ENCODE measurements at places on chromosomes 7 and 10.
A peak's percentile ranks its signal among the peaks of the same experiment; 100 is the strongest.

DNA sequence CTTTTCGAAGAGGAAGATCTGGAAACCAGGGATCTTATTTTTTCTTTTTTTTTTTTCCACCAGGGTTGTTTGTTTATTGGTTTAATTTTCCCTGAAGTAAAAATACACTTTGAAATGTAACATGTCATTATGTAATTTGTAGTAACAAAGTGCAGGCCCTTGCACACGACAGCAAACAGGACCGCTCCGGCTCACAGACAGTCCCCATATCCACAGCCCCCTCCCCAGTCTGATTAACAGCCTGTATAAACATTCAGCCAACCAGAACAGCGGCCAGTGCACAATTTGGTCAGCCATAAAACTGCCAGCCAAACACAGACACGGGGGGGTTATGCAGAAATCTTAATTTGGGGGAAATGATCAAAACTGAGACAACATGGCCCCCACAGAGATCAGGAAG, 431.6 kb upstream of the NPVF start:
- DNase-seq, result no peak

DNA sequence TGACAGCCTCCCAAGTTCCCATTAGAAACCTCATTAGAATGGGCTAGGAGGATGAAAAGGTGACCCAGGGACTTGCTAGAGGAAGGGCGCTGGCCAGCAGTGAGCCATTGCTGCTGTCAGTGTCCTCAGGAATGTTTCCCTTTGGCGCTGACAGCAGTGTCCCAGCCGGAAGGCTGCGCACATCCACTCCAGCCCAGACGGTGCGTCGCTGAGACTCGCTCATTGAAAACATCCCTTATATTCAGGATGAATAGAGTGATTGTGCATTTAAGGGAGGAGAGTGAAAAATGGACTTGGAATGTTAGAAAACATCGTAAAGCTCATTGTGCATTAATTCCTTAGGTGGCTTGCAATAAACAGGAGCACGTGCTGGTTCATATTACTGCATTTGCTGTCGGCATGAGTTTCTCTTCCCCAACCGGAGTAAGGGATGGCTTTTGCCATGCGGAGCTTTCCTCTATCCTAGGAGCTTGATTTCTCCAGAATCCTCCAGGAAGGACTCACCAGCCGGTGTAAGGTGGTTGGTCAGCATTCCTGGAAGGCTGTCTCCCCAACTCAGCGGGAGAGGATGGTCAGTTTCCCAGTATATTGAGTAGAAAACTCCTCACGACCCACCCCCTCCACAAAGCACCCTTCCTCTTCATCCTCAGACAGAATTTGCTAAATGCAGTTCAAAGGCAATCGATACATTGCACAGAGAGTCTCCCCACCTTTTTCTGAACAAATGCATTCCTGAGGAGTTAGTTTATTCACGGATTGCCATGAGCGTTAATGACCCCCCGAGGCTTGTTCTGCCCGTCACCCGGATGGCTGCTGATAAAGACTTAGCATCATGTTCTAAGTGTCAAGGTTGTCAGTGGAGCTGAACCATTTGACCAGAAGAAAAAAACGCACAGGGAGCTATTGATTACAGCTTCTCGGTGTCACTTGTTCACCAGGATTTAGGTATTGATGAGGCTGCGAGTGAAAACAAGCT, 201.8 kb downstream of the EBF3 start:
- no peak for DNase-seq

DNA sequence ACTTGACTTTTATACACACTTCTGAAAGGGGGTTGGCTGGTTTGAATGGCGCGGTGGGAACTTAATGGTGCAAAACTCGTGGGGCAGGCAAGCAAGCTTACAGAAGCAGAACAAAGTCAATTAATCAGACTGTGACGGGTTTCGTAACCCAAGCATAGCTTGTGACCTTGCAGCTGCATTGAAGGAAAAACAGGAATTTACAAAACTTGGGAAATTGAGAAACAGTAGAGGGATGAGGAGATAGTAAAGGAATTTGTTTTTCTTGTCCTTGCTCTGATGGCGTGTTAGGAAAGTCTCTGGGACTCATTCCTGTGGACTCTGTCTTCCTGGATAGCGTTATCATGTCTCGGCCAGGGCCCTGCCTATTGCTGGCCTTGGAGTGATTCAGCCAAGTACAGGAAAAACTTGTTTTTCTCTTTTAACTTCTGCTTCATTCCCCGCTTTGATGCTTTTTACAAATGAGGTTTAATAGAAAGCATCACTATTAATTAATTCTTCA, 220.0 kb upstream of the KCND2 start:
- no peak for DNase-seq

DNA sequence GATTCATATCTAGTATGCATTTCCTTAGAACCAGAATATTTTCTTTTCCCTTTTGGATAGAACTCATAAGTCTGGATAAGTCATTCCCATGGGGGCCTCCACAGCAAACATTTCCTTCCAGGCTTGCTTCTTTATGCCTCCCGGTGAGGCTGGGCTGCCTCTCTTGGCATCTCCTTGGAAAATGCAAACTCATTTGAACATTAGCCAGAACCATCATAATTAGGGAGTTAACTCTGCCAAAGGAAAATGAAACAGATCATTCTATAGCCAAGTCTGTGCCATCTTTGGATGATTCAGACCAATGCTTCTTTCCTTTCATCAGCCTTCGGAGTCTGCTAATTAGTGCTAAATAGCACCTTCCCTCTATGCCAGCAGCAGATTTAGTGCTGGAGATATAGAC, 81.1 kb downstream of the PLPP4 start:
- no peak for DNase-seq

DNA sequence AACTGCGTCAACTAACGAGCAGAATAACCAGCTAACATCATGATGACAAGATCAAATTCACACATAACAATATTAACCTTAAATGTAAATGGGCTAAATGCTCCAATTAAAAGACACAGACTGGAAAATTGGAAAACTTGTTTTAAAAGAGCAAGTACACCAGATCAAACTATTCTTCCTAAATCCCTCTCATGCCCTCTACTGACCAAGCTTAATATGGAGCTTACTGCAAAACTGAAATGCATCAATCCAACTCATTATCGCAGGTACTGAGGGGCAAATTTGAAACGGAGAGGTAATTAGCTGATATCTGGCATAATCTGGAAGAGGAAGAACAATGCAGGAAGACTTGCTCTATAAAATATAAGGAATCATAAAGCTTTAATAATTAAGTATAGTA, 1223.8 kb downstream of the NXPH1 start:
- DNase-seq, result peak; percentile 2

DNA sequence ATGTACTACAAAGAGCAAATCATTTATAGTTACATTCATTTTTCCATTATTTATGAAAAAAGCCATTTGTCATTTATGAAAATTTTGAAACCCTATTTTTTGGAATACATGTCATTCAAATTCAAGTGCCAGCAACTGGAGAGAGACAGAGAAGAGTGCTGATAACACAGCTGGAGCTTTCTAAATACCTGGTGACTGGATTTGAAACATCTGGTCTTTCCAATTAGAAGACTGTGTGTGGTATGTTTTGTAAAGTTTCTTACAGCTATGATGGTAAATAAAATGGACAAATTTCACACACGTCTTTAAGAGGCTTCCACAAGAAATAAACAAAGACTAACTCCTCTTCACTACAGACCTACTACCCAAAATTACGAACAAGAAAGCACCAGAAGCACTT, 56.8 kb downstream of the CHCHD3 start:
- no peak for DNase-seq

- no peak for DNase-seq
Observed at GRCh38 chr10:18334116-18334867, 194.1 kb downstream of the CACNB2 start.

DNA sequence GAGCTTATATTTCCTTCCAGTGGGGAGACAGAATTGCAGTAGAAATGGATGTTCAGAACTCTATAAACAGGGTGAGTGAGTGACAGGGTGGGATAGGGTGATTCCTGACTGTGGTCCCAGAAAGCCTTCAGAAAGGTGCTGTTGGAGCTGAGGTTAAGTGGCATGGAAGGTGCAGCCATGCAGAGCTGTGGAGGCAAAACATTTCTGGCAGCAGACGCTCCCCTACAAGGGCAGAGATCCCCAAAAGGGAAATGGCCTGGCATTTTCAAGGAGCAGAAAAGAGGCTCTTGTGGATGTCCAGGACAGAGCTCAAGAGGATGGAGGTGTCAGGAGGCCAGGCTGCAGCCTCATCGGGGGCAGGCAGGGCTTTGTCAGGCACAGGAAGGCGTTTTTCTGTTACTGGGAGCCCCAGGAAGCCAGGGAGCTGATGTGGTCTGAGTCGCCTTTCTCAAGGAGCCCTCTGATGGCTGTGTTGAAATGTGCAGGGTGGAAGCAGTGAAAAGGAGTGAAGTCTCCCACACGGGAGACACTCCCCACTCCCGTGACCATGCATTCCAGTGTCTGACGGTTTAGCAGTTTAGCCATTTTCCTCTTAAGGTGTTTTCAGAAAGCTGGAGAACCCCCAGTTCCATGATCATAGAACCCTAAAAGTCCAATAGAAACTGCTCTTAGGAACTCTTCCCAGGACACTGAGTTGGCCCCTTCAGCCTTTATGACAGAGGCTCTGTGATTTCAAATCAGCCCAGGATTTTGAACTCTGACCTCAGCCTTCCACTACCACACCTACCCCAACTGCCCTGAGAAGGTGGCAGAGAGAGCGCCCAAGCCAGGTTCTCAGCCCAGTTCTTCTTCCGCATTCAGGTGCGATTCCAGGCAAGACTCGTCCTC, 96.2 kb downstream of the C10orf105 start:
- DNase-seq, result peak; percentile 65

- DNase-seq, result no peak
Observed at GRCh38 chr7:91644256-91644655, 236.2 kb downstream of the MTERF1 start.

DNA sequence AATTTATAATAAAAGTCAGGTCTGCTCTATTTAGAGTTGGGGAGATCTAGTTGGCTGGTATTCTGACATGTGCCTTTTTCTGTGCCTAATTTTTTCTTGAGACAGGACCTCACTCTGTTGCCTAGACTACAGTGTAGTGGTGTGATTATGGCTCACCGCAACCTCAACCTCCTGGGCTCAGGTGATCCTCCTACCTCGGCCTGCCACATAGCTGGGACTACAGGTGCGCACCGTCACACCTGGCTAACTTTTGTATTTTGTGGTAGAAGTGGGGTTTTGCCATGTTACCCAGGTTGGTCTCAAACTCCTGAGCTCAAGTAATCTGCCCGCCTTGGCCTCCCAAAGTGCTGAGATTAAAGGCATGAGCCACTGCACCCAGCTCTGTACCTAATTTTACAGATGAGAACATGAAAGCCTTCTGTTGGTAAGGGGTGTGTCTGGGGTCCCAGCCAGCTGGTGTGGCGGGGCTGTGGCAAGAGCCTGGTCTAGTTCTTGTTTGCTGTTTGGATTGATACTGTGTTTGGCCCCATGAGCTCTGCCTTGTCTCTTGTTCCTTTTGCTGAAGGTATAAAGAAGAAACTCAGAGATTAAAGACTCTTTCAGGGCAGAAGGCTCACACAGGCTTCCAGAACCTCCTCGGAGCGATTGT, 31.4 kb downstream of the POR start:
- DNase-seq, result no peak

DNA sequence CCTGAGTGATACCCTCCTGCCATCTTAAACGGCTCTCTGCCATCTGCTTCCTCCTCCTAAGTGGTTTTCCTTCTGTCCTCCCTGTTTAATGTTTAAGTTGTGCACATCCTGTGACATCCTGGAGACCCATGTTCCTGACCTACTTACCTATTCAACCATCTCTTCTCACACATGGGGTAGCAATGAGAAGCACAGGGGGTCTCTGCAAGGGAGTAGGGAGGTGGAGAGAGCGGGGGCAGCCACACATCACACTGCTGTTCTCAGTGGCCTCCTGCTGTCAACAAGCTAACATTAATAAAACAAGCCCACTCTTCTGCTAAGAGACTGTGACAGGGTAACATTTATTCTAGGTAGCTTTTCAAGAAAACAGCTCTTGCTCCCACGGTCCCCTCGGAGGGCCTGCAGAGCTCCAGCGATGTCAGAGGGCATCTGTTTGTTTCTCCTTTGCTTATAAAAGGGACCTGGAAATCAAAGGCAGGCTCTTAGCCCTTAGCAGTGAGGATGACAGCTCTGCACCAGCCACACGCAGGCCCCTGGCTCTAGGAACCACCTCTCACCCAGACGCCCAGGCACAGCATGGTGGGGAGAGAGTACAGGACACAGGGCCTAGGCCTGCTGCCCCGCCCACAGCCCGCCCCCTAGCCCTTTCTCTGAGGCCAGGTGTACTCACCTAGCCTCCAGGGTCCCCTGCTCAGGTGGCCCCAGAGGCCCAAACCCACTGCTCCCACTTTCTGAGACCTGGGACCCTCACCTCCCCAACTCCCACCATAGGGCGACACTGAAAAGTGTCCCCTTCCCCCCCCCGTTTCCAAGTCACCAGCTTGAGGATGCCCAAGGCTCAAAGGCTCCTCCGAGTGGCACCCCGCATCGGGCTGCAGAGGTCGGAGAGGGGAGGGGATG, 943 bp upstream of the SLC18A2 start:
- no peak for DNase-seq

DNA sequence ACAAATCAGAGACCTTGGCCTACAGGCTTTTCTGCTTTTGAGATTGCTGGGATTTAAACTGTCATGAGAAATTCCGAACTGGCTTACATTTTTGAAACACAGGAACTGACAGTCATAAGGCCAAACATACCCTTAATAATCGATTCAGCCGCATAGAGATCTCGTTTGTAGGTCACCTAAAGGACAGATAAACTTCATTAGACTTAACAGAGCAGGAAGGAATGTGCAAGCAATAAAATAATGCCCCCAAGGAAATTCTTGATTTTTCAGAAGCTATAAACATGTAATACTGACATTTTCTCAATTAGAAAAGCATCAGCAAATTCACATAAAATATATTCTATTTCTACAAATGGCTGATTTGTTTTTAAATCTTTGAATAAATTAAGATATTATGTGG, 120.0 kb downstream of the CRPPA start:
- no peak for DNase-seq

- peak; percentile 72 for DNase-seq
Observed at GRCh38 chr7:151243408-151244195, 4.9 kb downstream of the SMARCD3 start.

DNA sequence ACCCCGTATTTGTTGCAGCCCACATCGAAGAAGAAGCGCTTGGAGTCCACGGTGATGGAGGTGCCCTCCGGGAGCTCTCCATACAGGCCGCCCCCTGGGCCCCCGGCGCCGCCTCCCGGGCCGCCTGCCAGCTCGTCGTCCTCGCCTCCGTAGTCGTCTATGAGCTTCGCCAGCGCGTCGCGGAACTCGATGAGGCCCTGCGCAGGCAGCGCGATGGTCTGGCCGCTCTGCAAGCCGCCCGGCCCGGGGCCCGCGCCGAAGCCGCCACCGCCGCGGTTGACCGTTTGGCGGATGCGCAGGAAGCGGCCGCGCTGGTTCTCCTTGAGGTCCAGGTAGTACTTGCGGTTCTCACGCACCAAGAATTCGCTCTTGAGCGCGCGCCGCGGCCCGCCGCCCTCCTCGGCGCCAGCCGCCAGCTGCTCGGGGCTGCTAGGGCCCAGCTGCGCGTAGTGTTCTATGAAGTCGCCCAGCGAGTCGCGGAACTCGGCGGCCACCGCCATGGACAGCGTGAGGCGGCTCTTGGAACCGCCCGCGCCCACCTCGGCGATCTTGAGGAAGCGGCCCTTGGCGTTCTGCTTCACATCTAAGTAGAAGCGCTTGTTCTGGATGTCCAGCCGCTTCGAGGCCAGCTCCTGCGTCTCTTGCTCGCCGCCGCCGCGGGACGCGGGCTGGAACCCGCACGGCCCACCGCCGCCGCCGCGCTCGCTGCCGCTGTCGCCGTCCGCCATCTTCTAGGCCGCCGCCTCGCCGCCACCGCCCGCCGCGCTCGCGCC, 523 bp downstream of the PURB start:
- peak; percentile 82 for DNase-seq
